ENCODE measurements at places on chromosomes 5 and 9.

- no peak for DNase-seq
Observed at GRCh38 chr9:114059047-114059803, 18.9 kb downstream of the AMBP start.

GRCh38 chr9:107960916-107961315 is 471.3 kb upstream of the KLF4 start:
- no peak for DNase-seq

DNA sequence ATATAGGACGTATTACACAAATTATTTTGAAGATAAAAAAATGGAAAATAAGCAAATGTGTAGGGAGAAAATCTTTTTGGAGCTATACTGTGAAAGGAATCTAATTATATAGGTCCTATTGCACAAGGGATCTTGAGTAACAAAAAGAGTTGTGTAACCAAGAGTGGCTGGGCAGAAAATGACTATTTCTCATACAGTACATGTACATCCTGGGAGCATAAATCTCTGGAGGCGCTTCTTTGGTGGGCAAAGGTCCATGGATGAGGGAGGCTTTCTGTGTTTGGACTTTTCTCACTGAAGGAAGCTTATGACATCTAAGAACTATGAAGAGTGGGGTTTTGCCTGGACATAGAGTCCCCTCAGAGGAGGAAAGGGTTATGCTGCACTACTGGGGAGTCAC is 29.8 kb downstream of the ANKS6 start:
- DNase-seq, result peak; percentile 53

- no peak for DNase-seq
Observed at GRCh38 chr5:1424716-1425115, 20.5 kb downstream of the SLC6A3 start.

- DNase-seq, result peak; percentile 24
Observed at GRCh38 chr9:95409650-95410426, 92.3 kb upstream of the FANCC start.

- DNase-seq, result no peak
Observed at GRCh38 chr9:27528886-27529315, 713 bp downstream of the MOB3B start.

DNA sequence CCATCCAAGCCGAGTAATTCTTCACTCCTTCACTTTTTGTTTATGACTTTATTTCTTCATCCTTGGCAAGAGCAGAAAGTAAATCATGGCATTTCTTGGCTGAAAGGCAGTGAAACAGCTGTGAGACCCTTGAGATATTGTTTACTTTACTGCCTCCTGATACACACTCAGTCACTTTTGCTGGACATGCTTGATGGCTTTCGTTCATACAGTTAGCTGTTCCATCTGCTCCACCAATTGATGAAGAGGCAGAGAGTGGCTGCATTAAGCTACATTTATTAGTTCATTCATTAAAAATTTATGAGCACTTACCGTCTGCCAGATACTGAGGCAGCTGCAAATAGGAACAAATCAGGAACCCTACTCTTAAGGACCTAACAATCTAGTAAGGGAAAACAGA is 184.4 kb upstream of the OR13F1 start:
- DNase-seq, result no peak

- no peak for DNase-seq
Observed at GRCh38 chr9:19373527-19373926, 6.5 kb downstream of the RPS6 start.

GRCh38 chr5:143674469-143674786 is 137.5 kb upstream of the HMHB1 start:
- DNase-seq, result no peak

Measured in AML-193 (cell line).